Temporal lobe (tissue), 4 donors: ENCODE measurements at places on chromosomes 7 and 10. TPM values are rescaled to one million over a fixed set of nuclear protein-coding genes. Genes with fewer than 3 reads are reported as not detected.

Gene GPNMB
- total RNA-seq: 4.7 TPM

Gene AQP1
- 1.5 TPM for total RNA-seq

Gene APBB1IP
- 0.98 TPM for total RNA-seq

Gene UNCX
- not detected for total RNA-seq

Gene CFAP70
- 0.49 TPM for total RNA-seq

Gene TACC2
- total RNA-seq: 25.3 TPM
